Heart left ventricle (tissue), 16 donors: ENCODE measurements at places on chromosomes 5 and 9.
A peak's percentile ranks its signal among the peaks of the same experiment; 100 is the strongest.

DNA sequence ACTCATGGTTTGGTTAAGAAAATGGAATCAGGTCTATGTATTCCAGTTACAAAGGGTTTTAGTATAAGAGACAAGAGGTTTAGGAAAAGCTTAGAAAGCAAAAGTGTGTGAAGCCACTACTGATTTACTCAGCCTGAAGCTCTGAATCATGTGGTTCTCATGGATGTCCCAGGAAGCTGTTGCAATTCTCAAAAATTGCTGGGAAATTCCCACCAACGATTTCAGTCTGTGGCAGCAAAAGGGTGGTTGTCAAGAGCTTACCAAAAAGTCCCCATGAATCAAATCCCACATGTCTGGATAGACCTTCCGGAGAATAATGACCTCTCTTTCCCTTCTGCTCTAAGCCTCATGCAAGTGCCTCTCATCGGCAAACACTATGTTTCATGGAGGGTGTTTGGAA, 929.9 kb downstream of the TLE4 start:
- DNase-seq = no peak

GRCh38 chr5:128920345-128921215, 44.7 kb upstream of the SLC27A6 start:
- DNase-seq = peak; percentile 40

DNA sequence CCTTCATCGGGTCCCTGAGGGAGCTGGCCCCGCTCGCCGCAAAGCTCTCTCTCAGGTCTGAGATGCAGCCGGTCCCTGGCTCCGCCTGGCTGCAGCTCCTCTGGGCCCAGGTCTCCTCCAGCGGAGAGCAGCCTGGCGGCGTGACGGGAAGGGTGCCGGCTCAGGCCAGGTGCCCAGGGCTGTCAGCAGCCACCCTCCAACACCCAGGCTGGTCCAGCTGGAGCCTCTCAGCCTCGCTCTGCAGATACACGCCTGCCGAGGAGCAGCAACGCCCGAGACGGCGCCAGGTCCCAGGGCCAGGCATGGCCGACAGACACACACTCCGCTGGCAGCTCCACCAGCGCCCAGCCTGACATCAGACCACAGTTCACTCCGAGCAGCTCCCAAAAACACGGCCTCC, 25.6 kb downstream of the FAM163B start:
- peak; percentile 55 for DNase-seq

GRCh38 chr5:179876610-179876952, 18.0 kb upstream of the MRNIP start:
- DNase-seq = no peak

- DNase-seq = no peak
Observed at GRCh38 chr5:154234551-154234950, 44.0 kb downstream of the GALNT10 start.

GRCh38 chr5:13251623-13252376, 692.7 kb downstream of the DNAH5 start:
- no peak for DNase-seq

DNA sequence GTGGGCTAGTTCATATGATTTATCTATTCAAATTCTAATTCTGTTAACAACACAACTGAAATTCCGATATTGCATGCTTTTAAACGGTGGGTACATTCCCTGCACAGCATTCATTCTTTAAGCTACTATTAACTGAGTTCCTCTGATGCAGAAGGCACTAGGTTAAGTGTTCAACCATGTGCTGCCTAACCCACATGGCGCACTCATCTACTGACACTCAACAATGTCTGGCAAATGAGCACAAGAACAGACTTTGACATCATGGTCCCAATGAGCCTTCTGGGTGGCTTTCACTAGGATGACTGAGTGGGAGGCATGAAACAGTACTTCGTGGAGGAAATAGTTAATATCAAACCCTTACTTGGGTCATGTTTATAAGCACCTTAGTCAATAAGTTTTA, 10.2 kb downstream of the NREP start:
- DNase-seq = no peak

GRCh38 chr9:133203506-133204075, 5.5 kb downstream of the OBP2B start:
- DNase-seq = no peak

GRCh38 chr5:32621256-32621655, 35.9 kb downstream of the SUB1 start:
- no peak for DNase-seq

DNA sequence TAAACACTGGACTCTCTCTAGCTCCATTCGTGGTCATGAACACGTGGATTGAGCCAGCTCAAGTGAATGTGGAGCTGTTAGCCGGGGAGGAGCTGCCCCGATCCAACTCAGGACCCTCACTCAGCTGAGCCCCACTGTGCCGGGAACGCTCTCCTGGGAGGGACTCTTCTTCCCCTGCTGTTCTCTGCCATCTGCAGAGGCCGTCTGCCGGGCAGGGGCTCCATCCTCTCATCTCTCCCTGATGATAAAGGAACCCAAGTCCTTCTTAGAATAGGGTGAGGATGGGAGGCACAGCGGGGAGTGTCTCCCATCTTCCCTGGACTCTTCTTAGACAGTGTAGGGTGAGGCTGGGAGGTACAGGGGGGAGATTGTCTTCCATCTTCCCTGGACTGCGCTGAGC, 120.5 kb upstream of the IRX4 start:
- DNase-seq = no peak

DNA sequence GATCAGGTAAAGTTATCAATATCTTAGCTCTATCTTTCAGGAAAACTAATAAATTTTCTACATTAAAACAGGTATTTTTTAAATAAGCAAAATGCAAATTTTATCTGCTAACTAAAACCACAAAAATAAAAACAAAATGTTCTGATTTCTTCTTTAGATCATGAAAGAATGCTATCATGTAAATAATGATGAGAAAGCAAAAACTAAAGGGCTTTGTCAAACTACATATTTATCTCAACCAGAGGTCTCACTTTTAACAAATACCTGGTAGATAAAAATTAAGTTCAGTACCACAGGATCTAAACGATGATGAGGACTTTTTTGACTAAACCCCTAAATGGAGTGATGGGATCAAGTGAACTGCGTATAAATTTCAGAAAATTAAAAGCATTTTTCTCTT, 50.5 kb downstream of the MLANA start:
- no peak for DNase-seq

GRCh38 chr9:98401140-98402018, 145.9 kb upstream of the TBC1D2 start:
- DNase-seq = no peak

DNA sequence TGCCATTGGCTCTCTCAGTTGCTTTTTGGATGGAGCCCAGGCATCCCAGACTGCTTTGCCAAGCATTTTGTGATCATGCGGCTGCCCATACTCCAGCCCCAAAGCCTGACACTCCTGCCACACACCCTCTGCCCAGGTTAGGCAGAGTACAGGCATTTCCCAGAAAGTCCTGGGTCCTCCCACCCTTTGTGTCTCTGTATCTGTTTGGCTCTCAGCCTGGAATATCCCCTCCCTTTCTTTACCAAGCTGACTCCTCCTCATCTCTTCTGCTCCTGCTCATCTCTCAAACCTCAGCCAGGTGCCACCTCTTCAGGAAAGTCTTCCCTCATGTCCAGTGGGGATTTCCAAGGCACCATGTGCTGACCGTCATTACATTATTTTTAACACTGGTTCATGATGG, 14.3 kb upstream of the SH3RF2 start:
- no peak for DNase-seq

GRCh38 chr5:151925340-151925739, 689 bp upstream of the GLRA1 start:
- no peak for DNase-seq

GRCh38 chr9:94782355-94783101, 56.0 kb downstream of the AOPEP start:
- no peak for DNase-seq

- peak; percentile 13 for DNase-seq
Observed at GRCh38 chr5:181173027-181173419, 25.6 kb downstream of the OR2V2 start.

- no peak for DNase-seq
Observed at GRCh38 chr9:109098171-109098959, 21.4 kb downstream of the TMEM245 start.

DNA sequence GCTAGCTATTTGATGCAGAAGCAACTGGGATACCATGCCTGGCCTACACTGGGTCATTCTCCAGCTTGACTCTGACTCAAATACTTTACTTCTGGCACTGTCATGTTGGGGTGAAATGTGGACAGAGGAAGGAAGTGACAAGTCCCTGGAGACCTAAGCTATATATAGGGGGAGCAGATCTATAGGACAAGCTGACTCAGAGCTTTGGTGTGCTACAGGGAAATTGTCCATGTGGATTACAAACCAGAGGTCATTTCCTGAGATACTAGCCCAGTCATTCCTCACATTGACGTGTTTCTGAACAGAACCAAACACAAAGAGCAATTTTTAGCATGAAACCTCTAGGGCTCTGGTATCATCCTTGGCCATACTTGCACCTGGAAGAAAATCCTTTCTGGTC, 531.6 kb upstream of the CLINT1 start:
- no peak for DNase-seq

- no peak for DNase-seq
Observed at GRCh38 chr5:162392336-162392735, 324.8 kb downstream of the GABRG2 start.

DNA sequence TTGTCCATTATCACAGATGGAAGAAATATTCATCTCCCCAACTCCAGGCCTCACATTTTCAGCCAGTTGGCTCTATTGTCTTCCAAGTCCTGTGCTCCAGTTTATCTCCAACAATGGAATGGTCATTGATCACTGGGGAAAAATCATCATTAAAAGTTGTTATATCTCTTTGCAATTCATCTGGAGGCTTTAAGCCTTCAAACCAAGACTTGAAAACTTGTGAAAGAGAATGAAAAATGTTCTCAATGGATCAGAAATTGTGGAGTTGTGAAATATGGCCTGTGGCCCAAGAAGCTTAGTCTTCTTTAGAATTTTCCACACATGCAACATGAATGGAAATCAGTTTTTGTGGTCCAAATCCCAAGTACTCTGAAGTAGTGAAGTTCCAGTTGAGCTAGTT, 569.6 kb downstream of the EBF1 start:
- no peak for DNase-seq

DNA sequence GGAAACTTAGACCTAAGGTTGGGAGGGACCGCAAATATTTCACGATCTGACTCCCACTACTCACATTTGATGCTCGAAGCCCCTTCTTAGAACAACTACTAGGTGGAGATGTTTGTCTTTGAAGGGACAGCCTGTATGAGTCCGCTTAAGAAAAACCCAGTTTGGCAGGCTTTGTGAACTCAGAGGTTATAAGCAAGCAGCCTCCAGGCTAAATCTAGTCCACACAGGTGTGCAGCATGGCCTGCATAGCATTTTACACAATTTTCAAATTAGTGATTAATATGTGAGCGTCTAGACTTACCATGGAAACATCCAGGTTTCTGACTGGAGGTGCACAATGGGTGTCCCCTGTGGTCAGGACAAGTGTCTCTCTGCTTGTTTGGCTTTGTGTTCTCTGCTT, 127.1 kb downstream of the KIF4B start:
- no peak for DNase-seq

GRCh38 chr5:166910995-166911394, 1380.5 kb upstream of the WWC1 start:
- no peak for DNase-seq

- no peak for DNase-seq
Observed at GRCh38 chr5:127565586-127566270, 48.3 kb downstream of the PRRC1 start.

- DNase-seq = no peak
Observed at GRCh38 chr5:41009232-41009631, 61.9 kb downstream of the MROH2B start.

DNA sequence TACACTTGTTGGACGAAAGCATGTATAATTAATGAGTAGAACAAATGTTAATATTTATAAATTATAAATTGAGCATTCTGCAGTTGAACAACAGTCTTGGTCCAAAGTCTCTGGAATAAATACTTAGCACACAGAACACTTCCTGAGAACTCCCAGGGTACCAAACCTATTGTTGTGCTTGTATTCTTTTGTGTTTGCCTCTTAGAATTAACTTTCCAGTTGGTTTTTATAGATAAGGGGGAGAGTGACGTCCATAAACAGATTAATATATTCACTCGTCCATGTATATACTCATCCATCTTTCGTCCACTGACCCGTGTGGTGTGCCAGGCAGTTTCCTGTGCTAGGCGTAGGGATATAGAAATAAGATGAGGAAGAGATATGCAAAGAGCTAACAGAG, 62.3 kb upstream of the TGFBR1 start:
- no peak for DNase-seq

- DNase-seq = peak; percentile 64
Observed at GRCh38 chr9:132244582-132245455, 83.0 kb downstream of the NTNG2 start.

DNA sequence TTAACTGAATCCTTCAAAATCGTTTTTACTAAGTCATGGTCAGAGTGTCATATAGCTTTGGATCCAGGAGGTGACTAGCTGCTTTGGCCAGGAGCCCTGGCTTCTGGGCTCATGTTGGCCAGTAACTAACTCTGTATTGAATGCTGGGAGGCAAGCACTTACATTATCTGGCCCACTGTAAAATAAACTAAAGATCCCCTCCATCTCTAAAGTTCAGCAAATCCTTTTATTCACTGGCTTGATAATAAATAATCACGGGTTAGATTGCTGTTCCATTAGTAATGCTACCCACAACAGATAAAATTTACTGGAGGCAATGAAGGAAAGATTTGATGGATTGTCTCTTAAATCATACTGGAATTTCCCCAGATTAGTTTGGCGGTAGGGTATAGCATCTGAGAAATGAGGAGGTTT, 382.2 kb upstream of the TLE4 start:
- no peak for DNase-seq
